CD4-positive, alpha-beta T cell treated with Interleukin-15 for 4 hours (primary cell): ENCODE measurements at places on chromosomes 12 and 14.

- no peak for DNase-seq
Observed at GRCh38 chr14:95536671-95537070, 1.8 kb downstream of the GLRX5 start.

- no peak for DNase-seq
Observed at GRCh38 chr14:22518073-22518472, 71.0 kb downstream of the DAD1 start.

DNA sequence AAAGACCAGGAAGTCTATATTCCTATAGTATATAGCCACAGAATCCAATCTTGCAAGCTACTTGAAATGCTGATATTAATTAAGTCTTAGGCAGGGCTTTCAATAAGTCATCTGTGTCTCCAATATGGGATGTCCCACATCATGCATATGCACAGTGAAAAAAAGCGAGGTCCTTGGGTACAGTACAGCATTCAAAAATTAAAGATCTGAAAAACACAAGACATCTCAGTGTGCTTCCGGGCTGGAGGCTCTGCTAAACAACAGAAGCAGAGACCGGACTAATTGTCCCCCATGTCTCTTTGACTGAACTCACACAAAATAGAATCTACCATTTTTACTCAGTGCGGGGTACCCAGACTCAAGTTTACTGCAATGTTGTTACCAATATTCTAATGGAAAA lies 156.0 kb downstream of the DAD1 start:
- DNase-seq: no peak

DNA sequence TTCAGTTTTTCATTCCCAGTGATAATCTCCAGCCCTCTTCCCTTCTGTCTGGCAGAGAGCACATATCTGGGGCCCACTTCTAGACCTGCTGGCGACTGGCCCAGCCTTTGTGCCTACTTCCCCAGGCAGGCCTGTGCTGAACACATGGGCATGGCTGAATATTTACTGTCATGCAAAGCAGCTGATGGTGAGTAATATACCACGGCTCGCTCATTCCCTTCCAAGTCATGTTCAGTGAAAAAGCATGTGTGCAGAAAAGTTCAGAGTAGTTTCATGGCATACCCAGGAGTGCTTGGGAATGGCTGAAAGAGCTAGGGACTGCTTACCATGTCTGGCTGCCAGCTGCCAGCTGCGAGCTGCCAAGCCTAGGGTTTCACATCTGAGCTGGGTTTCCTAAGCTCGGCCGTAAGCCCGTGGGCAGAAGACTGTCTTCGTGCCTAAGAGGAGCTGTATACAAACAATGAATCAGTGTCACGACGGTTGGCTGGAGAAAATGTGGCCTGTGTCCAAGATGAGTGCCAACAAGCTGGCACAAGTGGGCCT lies 179.9 kb upstream of the PELI2 start:
- DNase-seq: no peak
